ENCODE measurements at places on chromosomes 4 and X.

- no peak for DNase-seq
Observed at GRCh38 chrX:72393836-72394517, 88.3 kb upstream of the CITED1 start.

DNA sequence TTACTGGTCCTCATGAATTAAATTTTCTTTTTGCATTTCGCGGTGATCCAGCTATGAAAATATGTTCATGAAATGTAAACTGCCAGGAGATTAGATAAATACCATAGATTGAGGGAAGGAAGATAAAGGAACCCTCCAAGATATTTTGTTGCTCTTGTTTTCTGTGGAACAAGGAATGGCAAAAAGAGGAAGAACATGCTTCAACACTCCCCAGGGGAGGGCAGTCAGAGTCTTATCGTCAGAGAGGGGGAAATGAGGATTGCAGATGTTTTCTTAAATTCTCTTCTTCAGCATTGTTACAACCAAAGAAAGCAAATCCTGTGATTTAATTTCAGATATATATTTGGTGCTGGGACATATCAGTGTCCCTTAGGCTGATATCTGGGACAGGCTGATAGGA is 9.5 kb upstream of the SFRP2 start:
- DNase-seq, result no peak

- DNase-seq, result no peak
Observed at GRCh38 chrX:150414228-150414627, 51.1 kb downstream of the MAMLD1 start.

DNA sequence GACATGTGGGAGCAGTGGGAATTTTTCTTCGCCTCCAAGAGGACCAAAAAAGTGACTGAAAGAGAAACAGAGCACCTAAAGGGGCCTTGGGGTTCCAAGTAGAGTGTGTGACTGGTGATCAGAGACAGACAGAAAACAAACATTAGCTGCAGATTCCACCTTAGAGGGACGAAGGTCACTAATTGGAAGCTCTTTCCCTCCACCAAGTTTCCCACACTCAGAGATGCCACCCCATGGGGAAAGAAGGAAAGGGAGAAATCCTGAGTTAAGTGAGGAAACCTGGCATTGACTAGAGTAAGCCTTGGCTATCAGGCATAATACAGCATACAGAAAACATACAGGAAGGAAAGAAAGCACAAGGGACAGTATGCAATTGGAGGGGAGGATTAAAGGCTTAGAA is 90.9 kb downstream of the HNRNPD start:
- DNase-seq, result no peak

DNA sequence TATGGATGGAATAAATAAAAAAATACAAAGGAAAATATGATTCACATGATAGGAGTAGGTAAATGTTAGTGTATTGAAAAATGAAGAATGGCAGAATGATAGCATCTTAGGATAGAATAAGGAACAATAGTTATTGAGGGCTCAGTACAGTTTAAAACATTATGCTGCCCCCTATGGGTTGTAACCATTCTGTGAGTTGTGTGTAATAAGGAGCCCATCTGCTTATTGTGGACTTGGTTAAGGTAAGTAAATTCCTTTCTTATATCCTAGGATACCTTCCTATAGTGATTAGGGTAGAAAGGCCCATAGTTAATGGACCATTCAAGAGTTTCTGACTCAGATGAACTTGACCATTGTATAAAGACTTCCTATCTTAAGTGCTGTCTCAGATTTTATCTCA is 195.8 kb downstream of the PDHA2 start:
- no peak for DNase-seq

GRCh38 chrX:32571579-32571978 is 639.8 kb downstream of the DMD start:
- DNase-seq, result no peak

- DNase-seq, result no peak
Observed at GRCh38 chr4:64079316-64079715, 329.9 kb downstream of the TECRL start.

DNA sequence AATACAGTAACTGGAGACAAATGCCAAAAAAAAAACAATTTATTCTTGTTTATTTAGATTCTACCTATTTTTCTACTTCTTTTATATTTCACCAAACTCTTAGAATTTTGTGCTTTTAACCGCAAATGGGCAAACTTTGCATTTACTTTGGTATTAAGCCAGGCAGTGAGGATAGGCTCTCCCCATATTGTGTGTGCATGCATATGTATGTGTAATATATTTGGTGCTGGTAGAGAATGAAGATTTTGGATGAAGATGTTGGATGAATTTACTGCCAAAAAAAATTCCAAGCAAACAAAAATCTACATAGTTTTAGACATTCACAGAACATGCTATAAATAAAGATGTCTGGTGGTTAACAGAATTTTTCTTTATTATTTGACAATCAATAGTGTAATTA is 30.3 kb downstream of the GALNTL6 start:
- DNase-seq, result no peak

DNA sequence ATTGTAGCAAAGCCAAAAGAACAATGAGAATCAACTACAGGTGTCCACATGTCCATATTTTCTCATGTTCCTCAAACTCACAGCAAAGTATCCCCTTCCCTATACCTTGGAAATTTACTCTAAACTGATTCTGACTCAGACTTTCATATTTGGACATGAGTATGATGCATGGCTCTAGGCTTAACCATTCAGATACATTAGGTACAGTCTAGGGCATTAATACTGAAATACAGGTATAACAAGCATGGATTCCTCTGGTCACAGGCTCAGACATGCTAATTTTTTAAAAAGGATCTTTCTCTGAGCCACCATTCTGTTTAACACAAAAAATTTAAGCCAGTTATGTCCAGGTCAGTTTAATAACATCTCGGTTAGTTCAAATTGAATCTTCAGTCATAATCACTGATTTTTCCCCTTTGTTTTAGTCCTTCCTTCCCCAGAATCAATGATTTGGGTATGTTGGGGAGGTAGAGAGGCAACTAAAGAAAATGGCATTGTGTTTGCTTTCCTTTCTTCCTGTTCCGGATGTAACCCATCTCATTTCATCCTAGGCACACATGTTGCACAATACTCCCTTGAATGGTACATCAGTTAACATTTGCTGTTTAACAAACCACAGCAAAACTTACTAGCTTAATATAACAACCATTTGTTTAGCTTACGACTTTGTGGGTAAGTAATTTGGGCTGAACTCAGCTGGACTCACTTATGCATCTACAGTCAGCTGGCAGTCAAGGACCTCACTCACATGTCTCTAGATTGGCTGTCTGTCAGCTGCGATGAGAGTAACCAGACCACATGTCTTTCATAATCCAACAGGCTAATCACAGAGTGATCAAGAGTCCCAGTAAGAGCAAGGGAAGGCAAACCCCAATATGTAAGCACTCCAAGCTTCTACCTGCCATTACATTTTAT is 75.3 kb upstream of the GRIA3 start:
- DNase-seq, result no peak

DNA sequence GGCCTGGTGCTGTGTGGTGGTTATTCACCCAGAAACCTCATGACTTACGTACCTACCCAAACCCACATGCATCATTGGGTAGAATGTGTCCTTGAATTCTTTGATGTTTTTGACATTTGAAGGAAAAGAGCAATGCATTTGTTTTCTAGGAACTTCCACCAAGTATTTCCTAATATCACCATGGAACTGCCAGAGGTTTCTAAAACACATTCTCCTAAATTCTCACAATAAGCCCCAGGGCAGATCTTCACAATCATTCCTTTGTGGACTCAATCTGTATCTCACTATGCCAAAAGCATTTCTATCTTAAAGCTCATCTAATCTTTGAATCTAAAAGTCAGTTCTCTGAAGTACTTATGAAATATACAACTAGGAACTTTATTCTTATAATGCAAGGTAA is 8.3 kb upstream of the ODAM start:
- DNase-seq, result no peak

GRCh38 chr4:79695848-79696247 is 287.8 kb upstream of the GK2 start:
- no peak for DNase-seq

- DNase-seq, result no peak
Observed at GRCh38 chr4:184843984-184844554, 18.3 kb upstream of the ACSL1 start.

GRCh38 chrX:118116713-118117550 is at the start of gene KLHL13:
Gene KLHL13 (minus strand): TSS chrX:118116810. CDS start chrX:118028473, 88,337 bp downstream.
- no peak for DNase-seq

DNA sequence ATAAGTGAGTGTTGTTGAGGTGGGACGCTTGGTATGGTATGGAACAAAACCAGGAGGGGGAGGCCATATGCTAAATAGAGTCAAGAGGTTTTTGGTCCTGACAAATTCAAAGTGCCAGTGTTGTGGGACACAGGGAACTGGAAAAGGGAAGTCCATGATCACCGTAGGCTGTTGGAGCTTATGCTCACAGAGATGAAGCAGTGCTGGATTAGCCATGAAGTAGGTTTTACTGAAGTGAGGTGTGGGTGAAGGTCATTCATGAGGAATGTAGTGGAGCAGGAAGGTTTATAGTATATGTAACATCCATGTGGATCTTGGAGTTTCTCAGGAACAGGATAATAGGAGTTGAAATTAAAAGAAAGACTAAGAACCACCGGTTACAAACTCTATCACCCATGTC is 256.1 kb upstream of the PITX2 start:
- no peak for DNase-seq

DNA sequence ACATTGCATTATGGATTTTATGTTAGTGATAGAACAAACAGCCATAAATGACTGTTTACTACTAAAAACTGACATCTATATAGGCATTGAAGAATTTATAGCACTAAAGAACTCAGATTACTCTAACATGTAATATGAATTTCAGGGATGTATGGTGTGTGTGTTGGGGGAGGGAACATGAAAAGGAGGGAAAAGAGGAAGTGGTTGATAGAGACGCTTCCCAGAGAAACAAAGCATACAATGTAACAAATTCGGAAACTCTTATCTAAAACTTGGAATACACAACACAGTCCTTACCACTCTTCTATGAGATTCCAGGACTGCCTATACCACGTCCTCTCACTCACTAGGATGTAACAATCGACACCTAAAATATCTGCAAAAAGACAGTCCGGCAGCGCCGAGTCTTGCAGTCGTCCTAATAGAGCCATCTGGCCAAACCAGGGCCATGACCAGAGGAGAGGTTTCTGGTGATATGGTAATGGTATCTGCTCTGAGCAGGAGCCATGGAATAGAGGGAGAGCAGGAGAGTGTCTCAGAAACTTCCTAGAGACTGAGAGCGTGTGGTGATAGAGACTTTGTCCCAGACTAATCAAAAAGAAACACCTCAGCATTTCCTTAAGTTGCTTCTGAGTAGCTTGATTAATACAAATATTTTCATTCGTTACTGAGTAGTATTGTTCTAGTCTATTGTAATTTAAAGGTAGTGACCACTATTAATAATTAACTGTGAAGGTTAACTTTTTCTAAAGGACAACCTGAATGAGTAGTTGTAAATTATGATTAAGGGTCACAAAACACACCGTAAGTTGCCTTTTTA is 251.9 kb upstream of the ETNPPL start:
- DNase-seq, result no peak

DNA sequence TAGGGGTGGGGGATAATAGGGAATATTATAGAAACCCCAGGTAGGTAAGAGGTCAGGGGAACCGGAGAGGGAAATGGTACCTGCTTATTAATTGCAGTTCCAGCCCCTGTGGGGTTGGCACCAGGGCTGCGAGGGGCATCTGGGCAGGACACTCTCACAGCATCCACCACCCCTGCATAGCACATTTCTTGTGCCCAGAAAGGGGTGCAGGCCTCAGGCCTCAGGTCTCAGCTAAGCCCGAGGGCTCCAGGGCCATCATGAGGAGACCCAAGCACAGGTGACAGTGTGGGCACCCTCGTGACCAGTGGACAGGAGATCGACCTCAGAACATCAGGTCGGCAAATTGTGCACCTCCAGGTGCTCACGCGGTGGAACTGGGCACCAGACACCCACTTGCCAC is 164.7 kb downstream of the EVC2 start:
- no peak for DNase-seq

DNA sequence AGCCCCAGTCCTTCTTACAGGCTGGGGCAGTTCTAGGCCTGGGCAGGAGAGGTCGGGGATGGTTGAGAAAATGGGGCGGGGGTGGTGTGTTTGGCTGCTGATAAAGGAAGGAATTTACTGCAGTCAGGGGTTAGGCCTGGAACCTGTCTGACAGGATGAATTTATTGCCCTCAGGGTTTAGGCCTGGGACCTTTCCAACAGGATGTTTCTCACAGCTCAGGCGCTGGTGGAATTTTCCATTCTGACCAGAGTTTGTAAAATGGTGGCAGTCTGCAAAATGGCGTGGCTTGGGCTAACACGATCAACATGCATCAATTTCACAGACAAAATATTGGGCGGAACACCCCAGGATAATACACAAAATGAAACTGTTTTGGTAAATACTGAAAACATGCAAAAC is 83.5 kb upstream of the SPIN4 start:
- DNase-seq, result no peak

- no peak for DNase-seq
Observed at GRCh38 chrX:39848900-39849299, 248.9 kb downstream of the BCOR start.

DNA sequence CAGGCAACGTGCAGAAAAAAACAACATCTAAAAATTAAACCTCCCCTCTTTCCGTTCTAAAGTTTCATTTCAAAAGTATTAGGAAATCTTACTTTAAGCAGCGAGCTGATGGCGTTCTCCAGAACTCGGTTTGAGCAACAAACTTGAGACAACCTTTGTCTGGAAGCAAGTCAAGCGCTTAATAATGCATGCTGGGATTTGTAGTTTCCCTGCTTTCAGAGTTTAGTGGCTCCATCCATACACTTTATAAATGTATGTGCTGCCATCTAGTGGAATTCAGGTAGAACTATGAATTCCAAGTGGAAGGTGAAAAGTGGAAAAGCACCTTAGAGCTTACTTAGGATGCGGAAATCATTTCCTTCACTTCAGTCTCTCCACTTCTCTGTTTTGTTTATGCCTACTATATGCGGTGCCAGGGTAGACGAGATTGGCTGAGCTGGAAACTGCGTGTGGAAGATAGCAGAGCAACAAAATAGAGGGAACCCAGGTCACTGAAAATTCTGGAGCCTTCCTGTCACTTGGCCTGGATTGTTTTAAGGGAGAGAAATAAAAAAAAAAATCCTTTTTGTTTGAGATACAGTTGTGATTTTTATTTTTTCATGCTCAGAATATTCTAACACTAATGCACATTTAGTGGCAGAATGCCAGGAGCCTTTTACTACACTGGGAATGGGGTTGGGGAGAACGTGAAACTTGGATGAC is at the start of gene BDH2:
Gene BDH2 (minus strand): TSS at position 144 of the 702 bp plus-strand sequence. CDS start 3,580 bp downstream, outside the sequence.
- DNase-seq, result peak; percentile 10

Measured in stimulated activated CD8-positive, alpha-beta memory T cell treated with anti-CD3 and anti-CD28 coated beads, Interleukin-4, amount 100 ng/mL, for 1 hour (primary cell).